Progenitor cell of endocrine pancreas (in vitro differentiated cells): ENCODE measurements at places on chromosomes 7 and 10. TPM values are rescaled to one million over a fixed set of nuclear protein-coding genes. Genes with fewer than 3 reads are reported as not detected.

The PDSS1 gene
- 13.4 and 14.4 TPM in 2 replicates for total RNA-seq

The CYP3A4 gene
- not detected in 2 replicates for total RNA-seq

DNA sequence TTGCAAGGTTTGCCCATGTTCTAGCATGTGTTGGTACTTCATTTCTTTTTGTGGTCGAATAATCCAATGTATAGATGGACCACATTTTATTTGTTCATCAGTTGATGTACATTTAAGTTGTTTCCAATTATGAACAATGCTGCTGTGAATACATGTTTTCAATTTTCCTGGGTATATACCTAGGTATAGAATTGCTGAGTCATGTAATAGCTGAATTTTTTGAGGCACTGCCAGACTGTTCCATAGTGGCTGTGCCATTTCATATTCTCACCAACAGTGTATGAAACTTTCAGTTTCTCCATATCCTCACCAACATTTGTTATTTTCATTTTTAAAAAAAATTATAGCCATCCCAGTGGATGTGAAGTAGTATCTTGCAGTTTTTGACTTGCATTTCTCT is 90.5 kb downstream of the EZH2 start:
- H3K27ac ChIP-seq, result no peak overlapping the region
- no peak overlapping the region for H3K4me3 ChIP-seq
- no peaks in the 10 kb centered on the region for H3K27me3 ChIP-seq
- peaks cover 71% of the 10 kb centered on the region for H3K36me3 ChIP-seq

The ANKRD30A gene
- not detected in 2 replicates for total RNA-seq

DNA sequence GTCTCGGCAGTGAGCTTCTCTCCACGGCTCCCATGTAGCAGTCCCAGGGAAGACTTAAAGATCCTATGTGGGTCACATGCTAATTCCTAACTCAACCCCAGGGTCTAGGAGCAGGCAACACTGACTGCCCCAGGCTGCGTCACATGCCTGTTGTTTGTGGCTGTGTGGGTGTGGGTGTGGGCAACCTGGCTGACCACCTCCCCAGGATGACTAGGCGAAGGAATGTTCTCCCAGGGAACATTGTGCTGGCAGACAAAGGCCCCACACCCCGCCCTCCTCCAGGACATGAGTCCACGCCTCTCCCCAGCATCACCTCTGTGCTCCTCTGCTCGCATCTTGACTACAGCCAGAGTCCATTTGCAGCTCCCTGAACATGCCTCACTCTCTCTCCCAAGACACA is 30.3 kb downstream of the SLC29A3 start:
- DNase-seq, result no peak
- no peak overlapping the region for H3K27ac ChIP-seq
- peaks cover 21% of the 10 kb centered on the region for H3K4me1 ChIP-seq
- H3K4me3 ChIP-seq, result no peak overlapping the region
- no peaks in the 10 kb centered on the region for H3K27me3 ChIP-seq

The AKR1D1 gene
- total RNA-seq, result 3.4 and 5.4 TPM in 2 replicates

DNA sequence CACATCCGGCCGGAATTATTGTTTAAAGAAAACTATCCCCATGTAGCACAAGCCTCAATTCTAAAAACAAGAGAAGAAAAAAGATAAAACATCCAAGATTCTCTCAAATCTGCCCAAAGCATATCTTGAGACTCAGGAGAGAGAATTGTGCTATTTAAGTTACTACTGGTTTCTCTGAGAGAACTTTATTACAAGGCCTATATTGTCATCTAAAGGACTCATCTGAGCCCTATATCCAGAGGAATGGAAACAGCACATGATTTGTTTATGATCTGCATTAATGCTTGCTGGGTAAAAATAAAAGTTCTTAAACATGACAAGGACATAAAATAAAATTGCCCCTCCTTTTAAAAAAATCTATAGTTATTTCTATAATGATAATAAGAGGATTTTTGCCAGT is 25.0 kb downstream of the LRRN3 start:
- no peak for DNase-seq
- no peak overlapping the region for H3K27ac ChIP-seq
- H3K36me3 ChIP-seq, result no peaks in the 10 kb centered on the region
- H3K4me1 ChIP-seq, result no peaks in the 10 kb centered on the region
- no peak overlapping the region for H3K4me3 ChIP-seq
- H3K27me3 ChIP-seq, result no peaks in the 10 kb centered on the region

- H3K27me3 ChIP-seq, result peaks cover 50% of the 10 kb centered on the region
- no peak for DNase-seq
- no peaks in the 10 kb centered on the region for H3K36me3 ChIP-seq
- no peak overlapping the region for H3K4me3 ChIP-seq
Measured at GRCh38 chr10:8150401-8150905, 96.0 kb downstream of the GATA3 start.
